ENCODE measurements at places on chromosomes 2 and 18. TPM values are rescaled to one million over a fixed set of nuclear protein-coding genes. Genes with fewer than 3 reads are reported as not detected.

Gene HMSD
- total RNA-seq, result 9.1 TPM

Gene DNAH6
- 0.09 TPM for total RNA-seq

Gene STARD6
- not detected for total RNA-seq

Gene PSMG2
- total RNA-seq, result 105 TPM

DNA sequence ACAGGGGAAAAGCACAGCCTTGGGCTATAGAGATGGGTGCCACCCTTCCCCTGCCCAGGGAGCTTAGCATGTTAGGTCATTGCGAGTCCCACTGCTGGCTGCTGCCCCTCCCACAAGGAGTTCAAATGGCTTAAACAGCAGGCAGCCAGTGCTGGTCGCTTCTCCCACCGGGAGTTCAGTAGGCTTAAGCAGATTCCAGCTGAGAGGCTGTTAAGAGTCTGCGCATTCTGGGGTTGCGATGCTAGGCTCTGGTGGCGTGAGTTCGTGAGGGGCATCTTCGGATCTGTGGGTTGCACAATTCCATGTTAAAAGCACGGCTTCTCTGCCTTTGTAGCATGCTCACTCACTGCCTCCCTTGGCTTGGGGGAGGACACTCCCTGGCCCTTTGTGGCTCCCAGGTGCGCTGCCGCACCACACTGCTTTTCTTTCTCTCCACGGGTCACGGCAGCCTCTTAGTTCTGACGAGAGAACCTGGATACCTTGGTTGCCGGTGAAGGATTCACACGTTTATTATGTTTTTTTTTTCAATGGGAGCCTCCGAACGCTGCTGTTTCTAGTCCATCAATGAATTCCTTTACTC is 93.2 kb downstream of the UNC80 start:
- DNase-seq, result no peak

GRCh38 chr2:74149247-74149525 is 1.5 kb upstream of the BOLA3 start:
- no peak for DNase-seq

DNA sequence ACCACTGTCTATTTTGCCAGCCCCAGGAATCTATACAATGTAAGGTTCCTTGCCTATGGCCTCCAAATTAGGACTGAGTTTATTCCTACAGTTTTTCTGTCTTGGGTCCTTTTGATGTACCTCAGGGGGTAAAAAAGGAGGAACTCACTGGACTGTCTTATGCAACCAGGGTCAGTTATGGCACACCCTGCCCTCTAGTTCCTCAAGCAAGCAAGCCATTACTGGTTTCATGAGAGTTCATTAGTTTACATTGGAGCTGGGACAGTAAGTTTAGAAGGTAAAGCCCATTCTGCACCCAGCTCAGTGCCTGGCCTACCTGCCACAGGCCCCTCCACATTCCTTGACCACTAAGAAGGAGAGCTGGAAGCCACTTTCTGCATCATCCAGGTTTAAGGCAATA is 68.7 kb upstream of the WIPF1 start:
- DNase-seq, result no peak

- DNase-seq, result no peak
Measured at GRCh38 chr2:239884875-239885274, 140.3 kb downstream of the NDUFA10 start.

GRCh38 chr2:152174574-152174973 is 989 bp downstream of the STAM2 start:
- DNase-seq, result no peak

GRCh38 chr2:43345872-43346271 is 119.5 kb upstream of the ZFP36L2 start:
- no peak for DNase-seq

DNA sequence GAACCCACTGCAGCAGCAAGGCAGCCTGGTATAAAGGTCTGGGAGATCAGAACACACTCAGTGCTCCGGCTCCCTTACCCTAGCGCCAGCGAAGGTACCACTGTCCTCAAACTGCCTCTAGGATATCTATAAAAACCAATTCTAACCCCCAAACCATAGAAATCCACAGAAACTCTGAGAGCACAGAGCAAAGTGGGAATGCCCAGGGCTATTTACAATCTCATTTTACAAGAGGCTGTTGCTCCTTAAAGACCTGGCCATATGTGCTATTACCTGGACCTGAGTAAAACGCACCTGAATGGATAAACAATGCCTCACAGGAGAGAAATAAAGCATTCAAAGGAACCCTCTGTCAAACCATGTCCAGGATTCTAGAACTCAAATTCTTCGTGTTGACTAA is 4.3 kb downstream of the STK39 start:
- no peak for DNase-seq

GRCh38 chr2:238905644-238906043 is 57.8 kb downstream of the TWIST2 start:
- no peak for DNase-seq

DNA sequence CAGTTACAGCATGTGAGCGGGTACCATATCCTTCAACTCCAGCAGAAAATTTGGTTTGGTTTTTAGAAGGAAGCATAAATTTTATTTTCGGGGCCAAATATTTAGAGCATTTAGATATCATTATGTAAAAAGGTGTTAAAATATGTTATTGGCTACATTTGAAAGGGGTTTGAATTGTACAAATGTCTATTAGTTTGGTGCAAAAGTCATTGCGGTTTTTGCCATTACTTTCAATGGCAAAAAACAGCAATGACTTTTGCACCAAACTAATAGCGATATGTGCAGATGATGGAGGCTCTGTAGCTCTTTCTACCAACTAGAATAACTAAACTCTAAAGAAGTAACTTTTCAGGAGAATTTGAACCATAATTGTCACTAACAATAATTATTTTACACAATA is 1666.2 kb upstream of the SLC39A10 start:
- DNase-seq, result no peak

DNA sequence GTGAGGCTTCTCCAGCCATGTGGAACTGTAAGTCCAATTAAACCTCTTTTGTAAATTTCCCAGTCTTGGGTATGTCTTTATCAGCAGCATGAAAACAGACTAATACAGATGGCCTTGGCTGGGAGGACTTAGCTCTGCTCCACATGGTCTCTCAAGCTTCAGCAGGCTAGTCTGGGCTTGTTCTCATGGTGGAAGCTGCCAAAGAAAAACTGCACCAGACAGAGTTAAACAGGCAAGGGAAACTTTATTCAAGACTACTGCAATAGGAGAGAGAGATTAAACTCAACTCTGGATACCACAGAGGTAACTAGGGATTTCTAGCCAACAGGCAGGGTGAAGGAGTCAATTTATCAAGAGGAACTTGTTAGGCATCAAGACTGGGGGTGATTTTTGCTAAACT is 142.1 kb downstream of the CABLES1 start:
- no peak for DNase-seq
